CD4-positive, alpha-beta T cell treated with Interleukin-17A for 1 hour (primary cell): ENCODE measurements at places on chromosomes 7 and 10.
A peak's percentile ranks its signal among the peaks of the same experiment; 100 is the strongest.

GRCh38 chr7:47901542-47901941, 46.7 kb downstream of the PKD1L1 start:
- no peak for DNase-seq

DNA sequence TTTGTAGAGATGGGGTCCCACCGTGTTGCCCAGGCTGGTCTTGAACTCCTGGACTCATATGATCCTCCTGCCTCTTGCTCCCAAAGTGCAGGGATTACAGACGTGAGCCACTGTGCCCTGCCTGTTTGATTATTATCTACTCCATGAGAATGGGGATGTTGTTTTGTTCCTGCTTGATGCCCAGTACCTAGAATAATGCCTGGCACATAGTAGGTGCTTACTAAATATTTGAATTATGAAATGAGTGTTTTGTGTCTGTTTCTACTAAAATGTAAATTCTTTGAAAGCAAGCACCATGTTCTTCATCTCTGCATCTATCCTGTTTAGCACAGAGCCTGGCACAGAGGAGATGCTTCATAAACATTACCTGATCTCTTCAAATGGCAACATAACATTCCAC, 40.9 kb downstream of the ZNF783 start:
- no peak for DNase-seq

GRCh38 chr10:93030409-93030808, 30.2 kb upstream of the CYP26C1 start:
- no peak for DNase-seq

GRCh38 chr7:116455009-116455408, 44.5 kb upstream of the CAV2 start:
- DNase-seq, result no peak

DNA sequence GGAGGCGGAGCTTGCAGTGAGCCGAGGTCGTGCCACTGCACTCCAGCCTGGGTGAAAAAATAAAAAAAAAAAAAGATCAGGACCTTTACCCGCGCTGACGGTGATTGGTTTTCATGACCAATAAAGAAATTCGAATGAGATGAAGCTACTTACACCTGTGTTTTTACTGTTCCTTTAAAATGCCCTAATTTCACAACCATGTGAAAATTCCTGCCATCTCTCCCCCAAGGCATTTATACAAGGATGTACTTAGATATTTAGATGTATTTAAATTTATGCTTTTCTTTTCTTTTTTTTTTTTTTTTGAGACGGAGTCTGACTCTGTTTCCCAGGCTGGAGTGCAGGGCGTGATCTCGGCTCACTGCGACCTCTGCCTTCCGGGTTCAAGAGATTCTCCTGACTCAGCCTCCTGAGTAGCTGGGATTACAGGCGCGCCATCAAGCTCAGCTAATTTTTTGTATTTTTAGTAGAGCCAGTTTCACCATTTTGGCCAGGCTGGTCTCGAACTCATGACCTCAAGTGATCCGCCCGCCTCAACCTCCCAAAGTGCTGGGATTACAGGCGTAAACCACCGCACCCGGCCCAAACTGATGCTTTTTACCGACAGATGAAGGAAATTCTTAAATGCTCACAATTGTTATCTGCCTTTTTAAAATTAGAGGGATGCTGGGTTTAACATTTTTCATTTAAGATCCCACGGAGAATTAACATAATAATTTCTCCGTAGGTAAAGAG, 3.1 kb upstream of the PHYH start:
- DNase-seq, result no peak

GRCh38 chr10:99781734-99782429, 558 bp upstream of the ABCC2 start:
- DNase-seq, result no peak

DNA sequence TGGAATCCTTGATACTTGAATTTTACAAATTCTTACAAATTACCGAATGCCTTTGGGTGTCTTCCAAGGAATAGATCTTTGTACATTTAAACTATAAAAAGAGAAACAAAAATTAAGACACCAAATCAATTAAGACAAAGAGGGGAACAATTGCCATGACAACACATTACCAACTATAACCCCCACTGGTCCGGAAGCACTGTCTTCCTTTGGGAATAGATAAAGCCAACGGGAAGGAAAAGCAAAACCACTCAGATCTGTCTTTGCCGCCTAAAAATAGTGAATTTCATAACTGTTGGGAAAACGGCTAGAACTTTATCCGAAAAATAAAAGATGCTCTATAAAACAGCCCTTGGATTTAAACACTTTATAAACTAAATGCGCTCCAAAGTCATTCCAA, 37.4 kb downstream of the GRB10 start:
- DNase-seq, result no peak

DNA sequence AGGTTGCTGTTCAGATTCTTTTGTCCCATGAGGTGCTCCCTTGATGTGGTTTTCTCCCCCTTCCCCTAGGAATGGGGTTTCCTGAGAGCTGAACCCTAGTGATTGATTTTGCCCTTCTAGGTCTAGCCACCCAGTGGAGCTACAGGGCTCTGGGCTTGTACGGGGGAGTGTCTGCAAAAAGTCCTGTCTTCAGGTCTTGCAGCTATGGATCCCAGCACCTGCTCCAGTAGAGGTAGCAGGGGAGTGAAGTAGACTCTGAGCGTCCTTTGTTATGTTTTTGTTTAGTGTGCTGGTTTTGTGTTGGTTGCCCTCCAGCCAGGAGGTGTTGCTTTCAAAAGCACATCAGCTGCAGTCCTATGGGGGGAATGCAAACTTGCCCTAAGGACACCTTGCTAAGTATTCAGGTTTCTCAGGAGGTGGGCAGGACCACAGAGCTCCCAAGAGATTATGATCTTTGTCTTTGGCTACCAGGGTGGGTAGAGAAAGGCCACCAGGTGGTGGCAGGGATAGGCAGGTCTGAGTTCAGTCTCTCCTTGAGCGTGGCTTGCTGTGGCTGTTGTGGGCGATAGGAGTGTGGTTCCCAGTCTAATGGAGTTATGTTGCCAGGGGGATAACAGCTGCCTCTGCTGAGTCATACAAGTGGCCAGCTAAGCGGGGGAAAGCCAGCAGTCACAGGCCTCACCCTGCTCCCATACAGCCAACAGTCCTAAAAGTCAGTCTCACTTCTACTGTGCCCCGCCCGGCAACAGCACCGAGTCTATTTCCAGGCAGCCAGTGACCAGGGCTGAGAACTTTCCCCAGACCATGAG, 92.4 kb upstream of the JCAD start:
- no peak for DNase-seq

GRCh38 chr10:52479567-52479966, 165.5 kb downstream of the DKK1 start:
- no peak for DNase-seq

GRCh38 chr7:138137423-138138171, 61.3 kb downstream of the AKR1D1 start:
- no peak for DNase-seq

DNA sequence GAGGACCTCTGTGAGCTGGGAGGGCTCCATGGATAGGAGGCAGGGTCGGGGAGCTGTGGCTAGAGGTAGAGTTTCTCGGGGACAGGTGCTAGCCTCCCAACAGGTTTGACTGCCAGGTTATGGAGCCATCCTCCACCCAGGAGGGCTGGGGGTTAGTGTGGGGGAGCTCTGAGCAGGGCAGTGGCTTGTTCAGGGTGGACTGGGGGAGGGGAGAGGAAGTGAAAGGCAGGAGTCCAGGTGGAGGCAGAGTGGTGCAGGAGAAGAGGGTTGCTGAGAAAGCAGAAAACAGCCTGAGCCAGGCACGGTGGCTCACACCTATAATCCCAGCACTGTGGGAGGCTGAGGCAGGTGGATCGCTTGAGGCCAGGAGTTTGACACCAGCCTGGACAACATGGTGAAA, 40.5 kb upstream of the HSPB1 start:
- DNase-seq, result no peak

- DNase-seq, result no peak
Measured at GRCh38 chr7:17716816-17717215, 223.5 kb downstream of the SNX13 start.

- peak; percentile 63 for DNase-seq
Measured at GRCh38 chr10:99435986-99436638, 5.7 kb upstream of the GOT1 start.

- DNase-seq, result no peak
Measured at GRCh38 chr7:7352845-7353244, 170.5 kb downstream of the C1GALT1 start.

DNA sequence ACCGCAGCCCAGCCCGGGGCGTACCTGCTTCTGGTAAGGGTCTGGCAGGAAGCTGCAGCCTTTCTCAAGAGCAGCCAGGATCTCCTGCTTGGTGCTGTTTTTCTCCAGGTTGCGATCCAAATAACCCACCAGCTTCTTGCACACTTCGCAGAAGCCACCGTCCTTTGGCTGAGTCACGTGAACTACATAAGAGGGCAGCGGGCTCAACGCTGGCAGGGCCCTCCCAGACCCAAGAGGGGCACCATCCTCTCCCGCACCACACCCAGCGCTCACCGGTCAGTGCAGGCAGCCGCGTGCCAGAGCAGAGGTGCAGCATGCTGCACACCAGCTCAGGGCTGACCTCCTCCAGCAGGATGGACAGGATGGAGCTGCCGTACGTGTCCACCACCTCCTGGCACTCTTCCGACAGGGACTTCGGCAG, 31.6 kb downstream of the PSAP start:
- DNase-seq, result no peak

DNA sequence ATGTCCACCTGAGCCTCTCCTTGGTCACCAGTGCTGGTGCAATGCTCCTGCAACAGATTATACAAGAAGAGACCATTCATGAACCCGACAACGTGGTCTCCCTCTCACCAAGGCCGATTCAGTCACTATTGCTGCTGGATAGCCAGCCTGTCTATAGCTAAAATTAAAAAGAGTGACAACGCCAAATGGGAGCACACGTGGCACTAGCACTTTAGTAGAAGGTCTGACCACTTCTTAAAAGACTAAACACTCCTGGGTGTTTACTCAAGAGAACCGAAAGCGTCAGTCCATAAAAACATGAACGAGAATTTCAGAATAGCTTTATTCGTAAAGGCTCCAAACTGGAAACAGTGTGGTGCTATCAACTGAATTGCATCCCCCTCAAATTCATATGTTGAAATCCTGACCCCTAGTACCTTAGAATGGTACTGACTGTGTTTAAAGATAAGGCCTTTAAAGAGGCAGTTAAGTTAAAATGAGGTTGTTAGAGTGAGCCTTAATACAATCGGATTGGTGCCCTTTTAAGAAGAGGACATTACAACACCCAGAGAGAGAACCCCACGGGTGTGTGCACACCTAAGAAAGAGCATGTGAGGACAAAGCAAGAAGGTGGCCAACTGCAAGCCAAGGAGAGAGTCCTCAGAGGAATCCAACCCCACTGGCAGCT, 4.4 kb upstream of the GALNTL5 start:
- DNase-seq, result no peak

DNA sequence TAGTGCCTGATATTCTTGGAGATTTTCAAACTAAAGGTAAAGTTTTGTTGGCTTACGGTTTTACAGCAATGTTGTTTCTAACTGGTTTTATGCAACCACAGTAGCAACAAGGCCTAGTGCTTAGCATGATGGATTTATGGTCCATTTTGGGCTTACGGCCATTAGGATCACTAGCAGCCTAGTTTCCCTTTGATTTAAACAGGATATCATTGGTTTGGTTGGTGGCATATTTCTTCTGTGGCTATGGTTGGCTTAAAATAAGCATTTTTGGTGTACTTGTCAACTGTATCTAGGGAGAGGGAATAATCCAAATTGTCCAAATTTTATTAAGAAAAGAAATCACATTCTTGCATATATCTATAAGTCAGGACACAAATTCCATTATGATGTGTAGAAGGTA, 194.0 kb downstream of the HDAC9 start:
- no peak for DNase-seq

DNA sequence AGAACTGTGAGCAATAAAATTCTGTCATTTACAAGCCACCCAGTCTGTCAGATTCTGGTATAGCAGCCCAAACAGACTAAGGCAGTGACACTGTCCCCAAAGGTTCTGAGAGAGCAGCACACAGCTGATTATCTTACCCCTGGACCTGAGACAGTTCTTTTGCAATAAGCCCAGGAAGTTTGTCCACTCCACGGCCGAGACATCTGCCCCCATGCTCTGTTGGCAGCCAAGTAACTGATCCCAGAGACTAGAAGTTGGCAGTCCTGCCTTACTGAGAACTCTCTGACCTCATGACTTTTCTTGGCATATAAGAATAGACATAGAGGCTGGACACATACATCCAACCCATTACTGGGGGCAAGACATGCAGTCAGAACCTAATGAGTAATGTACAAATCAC, 243.0 kb upstream of the GRB10 start:
- DNase-seq, result no peak

- DNase-seq, result no peak
Measured at GRCh38 chr7:116534790-116535189, 10.0 kb downstream of the CAV1 start.

- no peak for DNase-seq
Measured at GRCh38 chr7:28362812-28363211, 49.5 kb upstream of the CREB5 start.

GRCh38 chr10:84543948-84544347, 215.6 kb downstream of the CCSER2 start:
- DNase-seq, result no peak

DNA sequence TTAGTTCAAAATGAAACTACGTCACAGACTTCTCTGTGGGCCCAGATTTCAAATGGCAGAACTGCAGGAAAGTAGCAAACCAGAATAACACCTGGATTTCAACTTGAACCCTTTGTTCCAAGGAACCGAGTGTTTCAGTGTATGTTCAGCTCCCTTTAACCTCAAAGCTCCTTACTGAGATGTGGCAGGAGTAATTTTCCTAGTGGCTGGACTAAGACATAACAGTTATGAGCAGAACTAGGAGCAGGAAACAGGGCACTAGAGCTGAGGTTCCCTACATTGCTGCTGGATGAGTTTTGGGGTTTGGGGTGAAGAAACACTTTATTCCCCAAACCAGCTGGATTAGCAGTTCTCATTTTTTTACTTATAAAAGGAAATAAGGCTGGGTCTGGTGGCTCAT, 50.1 kb downstream of the NSUN6 start:
- DNase-seq, result no peak

- DNase-seq, result no peak
Measured at GRCh38 chr7:92010215-92010614, 69.6 kb downstream of the AKAP9 start.

GRCh38 chr7:157674715-157675426, 338.1 kb downstream of the DNAJB6 start:
- no peak for DNase-seq
